ENCODE measurements at places on chromosomes 1 and 21.
A peak's percentile ranks its signal among the peaks of the same experiment; 100 is the strongest.

DNA sequence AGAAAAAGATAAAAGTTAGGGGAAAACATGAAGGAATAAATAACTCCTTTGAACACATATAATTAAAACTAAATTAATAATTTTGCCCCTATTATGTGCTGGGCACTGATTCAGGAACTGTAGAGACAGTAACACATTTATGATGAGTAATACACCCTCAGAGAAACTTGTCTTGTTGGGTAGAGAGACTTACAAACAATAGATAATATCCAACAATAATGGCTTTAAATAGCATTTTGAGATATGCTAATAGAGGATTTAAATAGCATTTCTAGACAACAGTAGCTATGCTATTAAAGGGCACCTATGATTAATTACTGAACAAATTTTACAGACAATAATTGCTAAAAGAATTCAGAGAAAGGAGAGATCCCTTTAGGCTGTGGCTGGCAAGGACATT is 455.5 kb downstream of the NUF2 start:
- no peak for DNase-seq

DNA sequence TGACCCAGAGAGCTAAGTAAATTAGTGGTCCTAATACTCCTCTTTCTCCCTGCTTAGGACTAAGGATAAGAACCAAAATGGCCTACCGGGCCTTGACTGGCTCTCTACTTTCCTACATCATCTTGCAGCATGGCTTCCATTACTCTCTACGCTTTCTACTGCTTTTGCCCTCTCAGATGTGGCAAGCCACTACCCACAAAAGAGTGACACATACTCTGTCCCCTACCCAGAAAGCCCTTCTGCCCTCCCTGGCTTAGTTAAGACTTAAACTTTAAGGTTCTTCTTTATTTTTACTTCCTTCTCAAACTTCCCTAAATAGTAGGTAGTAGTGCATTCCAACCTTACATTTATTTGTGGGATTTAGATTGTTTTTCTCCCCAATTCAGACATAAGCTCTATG is 228.1 kb downstream of the TPR start:
- DNase-seq: no peak

DNA sequence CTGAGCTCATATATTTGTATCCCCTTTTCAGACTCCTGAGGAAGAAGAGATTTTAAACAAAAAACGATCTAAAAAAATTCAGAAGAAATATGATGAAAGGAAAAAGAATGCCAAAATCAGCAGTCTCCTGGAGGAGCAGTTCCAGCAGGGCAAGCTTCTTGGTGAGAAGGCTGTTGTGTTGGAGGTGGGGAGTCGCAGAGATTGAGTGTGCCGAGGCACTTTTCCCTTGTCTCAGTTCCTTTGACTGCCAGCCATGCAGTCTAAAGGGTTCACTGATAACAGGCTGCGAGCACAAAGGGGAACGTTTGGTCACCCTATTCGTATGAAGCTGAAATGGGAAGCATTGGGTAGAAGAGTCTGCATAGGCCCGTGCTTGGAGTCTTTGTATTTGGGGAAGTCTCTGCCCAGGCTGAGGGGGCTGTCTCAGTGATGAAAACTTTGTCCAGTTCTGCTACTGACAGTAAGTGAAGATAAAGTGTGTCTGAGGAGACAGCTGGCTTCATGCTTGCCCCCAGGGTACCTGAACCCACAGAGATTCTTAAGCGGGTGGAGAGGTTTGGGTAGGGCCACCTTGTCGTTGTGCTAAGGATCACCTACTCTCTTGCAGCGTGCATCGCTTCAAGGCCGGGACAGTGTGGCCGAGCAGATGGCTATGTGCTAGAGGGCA is 2.8 kb downstream of the RPS8 start:
- no peak for DNase-seq

DNA sequence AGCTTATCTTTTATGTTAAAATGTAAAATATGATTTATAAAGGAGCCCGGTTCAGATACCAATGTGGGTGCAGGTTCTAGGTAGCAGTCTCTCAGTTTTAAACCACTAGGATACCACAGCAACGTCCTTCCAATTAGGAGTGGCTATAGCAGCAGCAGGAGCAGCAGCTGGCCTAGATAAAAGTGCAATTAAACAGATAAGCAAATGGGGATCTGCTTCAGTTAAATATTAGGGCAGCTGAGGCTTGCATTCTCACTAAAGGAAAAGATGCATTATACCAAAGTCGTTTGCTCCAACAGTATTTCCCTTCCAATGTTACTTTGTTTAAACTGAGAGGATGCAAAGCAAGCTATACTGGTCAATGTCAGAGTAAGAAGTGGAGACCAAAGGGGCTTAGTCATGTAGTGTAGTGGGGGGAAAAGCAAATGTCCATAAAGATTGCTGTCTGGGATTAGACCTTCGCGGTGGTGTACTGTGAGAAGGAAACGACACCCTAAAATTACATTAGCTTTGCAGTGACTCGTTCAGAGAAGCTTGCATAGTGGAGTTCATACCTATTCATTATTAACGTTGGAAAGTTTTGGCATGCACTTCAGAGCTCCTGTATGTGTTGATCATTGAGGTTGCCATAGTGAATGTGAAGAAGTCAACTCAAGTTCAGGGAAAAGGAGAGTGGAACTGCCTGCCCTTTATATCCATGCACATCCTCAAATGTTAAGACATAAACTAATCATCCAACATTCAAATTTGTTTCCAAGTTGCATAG is 272.2 kb downstream of the VAV3 start:
- peak; percentile 37 for DNase-seq

DNA sequence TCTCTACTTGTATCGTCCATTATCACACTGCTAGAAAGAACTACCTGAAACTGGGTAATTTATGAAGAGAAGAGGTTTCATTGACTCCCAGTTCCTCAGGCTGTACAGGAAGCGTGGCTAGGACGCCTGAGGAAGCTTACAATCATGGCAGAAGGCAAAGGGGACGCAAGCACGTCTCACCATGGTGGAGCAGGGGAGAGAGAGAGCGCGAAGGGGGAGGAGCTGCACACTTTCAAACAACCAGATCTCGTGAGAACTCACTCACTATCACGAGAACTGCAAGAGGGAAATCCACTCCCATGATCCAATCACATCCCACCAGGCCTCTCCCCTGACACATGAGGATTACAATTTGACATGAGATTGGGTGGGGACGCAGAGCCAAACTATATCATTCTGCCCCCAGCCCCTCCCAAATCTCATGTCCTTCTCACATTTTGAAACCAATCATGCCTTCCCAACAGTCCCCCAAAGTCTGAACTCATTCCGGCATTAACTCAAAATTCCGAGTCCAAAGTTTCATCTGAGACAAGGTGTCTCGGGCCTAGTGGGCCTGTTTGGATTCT is 8.0 kb downstream of the MMEL1 start:
- DNase-seq: no peak

- peak; percentile 90 for DNase-seq
Observed at GRCh38 chr1:218369688-218370511, 24.8 kb downstream of the TGFB2 start.

DNA sequence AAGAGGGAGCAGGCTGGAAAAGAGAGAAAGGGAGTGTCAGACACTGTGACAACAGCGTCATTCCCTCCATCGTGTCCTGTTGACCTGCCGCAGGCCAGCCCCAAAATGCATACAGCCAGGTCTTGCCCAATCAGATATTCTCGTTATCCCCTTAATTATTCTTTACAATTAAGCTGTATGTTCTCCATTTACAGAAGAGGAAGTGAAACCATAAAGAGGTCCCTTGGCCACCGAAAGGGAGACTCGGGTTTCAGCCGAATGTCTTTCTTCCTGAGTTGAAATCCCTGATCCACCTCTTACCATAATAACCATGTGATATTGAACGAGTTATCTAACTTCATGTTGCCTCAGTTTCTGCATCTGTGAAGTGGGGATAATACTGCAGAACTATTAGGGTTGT is 70.5 kb downstream of the IGSF21 start:
- no peak for DNase-seq

GRCh38 chr1:40299366-40300248 is 17.5 kb downstream of the COL9A2 start:
- no peak for DNase-seq

DNA sequence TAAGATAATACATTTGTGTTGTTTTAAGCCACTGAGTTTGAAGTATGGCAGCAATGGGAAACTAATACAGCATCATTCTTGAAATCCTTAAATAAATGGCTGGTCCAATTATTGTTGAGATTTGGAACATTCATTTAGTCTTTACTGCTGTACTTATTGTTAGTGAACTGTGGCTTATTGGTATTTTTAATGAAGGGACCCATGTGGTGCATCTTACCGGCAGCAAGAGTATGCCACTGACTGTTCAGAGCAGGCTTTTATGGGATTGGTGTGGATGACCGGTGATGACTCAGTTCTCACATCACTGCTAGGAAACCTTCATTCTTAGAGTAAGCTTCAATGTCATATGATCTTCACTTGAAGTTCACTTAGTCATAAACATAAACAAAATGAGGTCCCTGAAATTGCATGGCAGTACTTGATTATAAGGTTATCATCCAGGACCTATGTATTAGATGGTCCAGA is 31.5 kb downstream of the PRKAA2 start:
- peak; percentile 19 for DNase-seq

GRCh38 chr1:231695439-231696255 is 69.1 kb downstream of the DISC1 start:
- no peak for DNase-seq

DNA sequence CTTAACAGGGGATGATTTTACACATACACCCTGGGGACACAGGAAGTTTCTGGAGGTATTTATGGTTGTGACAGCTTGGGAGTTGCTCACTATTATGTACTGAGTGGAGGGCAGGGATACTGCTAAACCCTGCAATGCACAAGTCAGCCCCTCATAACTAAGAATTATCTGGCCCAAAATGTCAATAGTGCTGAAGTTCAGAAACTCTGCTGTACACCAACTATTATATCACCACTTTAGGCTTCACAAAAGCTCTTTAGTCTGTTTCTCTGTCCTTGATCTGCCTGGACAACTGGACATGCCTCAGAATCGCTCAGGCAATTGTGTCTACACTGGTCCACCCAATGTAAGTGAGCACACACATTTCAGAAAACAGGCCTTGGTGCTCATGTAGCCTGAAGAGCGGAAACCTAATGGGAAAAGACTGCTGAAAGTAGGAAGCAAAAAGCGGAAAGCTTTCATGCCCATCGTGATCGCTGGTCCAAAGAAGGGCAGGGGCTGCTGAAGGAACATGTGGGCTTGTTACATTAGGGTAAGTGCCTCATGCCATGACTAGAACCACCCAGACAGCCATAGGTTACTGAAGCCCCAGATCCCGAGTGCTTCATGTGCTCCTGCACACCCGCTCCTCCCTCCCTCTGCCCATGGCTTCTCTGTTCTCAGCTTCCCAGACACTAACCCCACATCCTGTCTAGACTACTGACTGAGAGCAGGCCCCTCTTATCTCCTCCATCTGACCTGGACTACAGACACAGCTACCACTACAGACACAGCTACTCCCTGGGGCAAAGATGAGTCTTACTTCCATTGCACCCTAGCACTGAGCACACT is 73.5 kb downstream of the LRIG2 start:
- peak; percentile 84 for DNase-seq

DNA sequence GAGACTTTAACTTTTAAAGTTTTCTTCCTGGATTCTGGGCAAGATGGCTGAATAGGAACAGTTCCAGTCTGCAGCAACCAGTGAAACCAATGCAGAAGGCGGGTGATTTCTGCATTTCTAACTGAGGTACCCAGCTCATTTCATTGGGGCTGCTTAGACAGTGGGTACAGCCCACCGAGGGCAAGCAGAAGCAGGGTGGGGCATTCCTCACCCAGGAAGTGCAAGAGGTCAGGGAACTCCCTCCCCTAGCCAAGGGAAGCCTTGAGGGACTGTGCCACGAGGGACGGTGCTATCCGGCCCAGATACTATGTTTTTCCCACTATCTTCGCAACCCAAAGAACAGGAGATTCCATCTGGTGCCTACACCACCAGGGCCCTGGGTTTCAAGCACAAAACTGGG is 121.0 kb downstream of the VAV3 start:
- DNase-seq: no peak

GRCh38 chr21:36854391-36854790 is 112.1 kb downstream of the HLCS start:
- peak; percentile 9 for DNase-seq

DNA sequence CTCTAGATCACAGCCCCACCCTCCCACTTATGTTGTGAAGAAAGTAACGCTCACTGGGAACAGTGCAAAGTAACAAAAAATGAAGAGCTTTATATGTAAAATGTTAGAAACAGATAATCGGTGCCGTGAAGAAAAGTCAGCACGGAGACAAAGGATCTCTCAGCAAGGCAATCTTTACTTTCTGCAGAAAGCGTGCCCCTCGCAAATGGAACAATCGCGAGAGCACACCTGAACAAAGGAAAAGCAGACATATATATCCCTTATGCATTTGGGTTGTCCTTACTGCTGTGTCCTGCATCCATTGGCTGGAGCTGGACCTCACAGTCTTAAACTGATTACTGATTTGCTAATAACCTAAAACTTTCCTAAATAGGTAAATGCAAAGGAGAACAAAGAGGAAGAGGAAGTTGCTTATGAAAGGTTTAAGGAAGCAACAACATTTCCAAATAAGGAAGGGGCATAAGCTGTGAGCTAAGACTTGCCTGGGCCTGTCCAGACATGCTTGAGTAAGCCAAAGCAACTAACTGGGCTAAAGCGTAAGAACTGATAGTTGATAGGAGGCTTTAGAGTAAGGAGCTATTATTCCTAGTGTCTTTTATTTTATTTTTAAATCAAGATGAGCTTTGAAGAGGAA is 89.7 kb downstream of the GTF2B start:
- DNase-seq: no peak

DNA sequence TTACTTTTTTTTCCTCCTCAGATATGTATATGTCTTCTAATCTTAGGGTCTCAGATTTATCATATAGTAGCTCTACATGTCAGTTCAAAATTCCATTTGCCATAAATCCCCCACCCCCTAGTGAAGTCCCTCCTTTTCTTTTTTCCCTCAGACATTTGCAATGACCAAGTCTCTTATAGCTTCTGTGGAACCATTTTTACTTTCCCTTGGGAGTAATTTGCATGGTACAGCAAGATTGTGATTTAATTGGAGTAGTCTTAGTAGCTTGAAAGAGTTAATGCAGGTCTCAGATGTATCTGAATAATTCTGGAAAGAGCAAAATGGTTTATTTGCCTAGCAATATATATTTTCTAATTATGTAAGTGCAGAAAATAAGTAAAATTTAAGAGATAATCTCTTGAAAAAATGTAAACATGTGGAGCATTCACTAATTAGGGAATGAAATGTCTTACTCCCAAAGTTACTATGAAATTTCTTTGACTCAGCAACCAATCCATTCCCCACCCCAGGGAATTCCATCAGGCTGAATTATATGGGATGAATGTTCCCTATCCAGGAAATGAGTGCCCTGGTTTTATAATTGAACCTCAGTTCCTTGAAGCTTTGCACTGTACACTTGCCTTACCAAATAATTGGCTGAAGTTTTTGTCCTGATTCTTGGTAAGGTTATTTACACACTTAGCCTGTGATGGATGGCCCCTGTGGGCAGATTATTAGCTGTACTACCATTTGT is 267.0 kb downstream of the DNM3 start:
- no peak for DNase-seq

DNA sequence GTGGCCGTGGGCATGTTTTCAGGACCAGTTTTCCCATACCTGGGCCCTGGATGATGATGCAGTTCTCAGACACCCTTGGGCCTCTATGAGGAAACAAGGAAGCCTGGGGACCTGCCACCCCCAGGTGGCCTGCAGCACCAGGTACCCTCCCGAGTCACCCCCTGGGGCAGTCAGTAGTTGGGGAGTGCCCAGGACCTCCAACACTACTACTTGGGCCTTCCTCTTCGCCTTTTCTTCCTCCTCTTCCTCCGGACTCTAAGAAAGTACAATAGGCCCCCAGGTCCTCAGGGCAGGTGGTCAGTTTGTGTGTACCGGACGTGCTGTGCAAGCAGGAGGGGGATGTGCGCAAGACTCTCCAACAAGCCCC is 11.9 kb upstream of the SRARP start:
- DNase-seq: no peak
